ENCODE measurements at places on chromosomes 7 and 10.

GRCh38 chr10:48533540-48533939 lies 71.3 kb downstream of the ARHGAP22 start:
- DNase-seq: no peak

DNA sequence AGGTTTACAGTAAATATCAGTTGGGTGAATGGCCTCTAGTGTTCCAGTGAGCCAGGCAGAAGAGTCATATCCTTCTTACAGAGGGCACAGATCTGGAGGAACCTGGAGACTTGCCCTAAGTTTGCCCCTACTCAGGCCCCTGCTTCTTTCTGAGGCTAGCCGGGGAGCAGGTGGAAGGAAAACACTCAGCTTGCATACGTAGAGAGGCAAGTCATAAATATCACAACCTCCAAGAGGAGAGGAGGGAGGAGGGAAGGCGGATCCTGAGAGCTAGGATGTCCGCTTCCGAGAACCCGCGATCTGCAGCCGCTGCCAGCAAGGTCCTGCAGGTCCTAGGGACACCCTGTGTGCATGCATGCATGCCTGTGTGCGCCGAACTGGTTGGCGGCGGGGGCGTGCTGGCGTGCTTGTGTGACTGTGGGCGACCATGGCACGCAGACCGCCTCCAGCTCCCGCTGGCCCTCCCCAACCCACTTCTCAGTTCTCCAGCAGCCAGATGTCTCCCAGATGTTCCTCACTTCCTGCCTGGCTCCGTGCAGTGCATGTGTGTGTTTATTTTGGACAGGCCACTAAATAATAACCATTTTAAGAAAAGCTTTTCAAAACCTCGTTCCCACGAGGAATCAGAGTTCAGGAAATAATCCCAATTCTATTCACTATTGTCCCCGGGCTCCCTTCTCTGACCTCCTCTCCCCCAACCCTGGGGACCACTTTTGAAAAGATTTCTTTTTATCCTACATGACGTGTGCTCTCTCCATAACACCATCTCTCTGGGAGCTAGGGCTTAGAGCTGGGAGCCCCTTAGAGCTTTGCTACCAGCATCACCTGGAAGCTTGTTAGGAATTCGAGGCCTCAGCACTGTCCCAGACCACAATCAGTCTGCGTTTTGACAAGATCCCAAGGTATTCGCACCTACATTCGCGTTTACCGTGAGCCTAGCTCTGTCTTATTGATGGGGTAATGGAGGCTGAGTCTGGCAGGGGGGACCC lies 32.4 kb downstream of the UNC5B start:
- DNase-seq: no peak

- DNase-seq: no peak
Measured at GRCh38 chr10:55141892-55142291, 340.9 kb upstream of the PCDH15 start.

DNA sequence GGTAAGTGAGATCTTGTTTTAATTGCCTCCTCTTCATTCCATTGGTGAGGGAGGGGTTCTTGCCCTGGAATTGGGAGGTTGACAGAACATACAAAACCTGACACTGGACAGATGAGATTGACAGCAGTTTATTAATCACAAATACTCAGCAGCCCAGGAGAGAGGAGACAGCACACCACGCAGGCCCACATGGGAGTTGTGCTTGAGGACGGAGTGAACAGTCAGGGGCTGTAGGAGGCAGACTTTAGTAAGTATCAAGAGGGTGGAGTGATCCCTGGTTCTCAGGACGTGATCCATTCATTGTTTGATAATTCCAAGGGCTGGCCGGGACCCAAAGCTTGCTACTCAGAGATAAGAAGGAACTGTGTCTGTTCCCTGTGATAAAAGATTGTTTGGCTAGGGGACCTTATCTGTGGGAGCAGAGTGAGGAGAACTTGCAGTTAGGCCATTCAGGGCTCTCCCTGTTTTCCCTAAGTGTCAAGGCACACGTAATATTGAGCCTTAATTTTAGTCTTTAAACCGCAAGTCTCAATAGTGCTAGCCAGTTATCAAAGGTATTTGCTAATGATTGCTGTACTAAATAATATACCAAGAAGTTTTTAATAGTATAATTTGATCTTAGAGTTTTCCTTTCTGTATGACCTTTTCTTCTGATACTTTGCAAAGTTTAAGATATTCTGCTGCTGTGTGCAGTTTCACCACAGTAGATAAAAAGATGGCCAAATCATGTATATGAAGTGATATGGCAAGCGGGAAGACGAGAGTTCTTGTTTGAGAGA lies 14.5 kb downstream of the CAPZA2 start:
- DNase-seq: no peak

DNA sequence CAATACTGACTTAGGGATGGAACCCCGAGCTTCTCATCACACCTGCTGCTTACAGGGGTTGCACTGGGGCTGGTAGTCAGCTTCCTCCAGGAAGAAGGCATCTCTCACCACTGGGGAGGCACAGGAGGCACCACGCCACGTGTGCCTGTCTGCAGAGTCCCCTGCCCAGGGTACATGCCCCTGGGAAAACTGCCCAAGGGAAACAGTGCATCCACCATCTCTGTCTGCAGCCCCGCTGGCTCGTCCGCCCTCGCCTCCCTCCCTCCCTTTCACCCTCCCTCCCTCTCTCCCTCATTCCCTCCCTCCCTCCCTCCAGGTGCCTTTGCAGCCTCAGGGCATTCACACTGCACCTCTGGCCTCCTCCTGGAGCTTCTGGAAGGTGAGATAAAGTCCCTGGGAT lies 101.1 kb downstream of the PTPRE start:
- DNase-seq: no peak

DNA sequence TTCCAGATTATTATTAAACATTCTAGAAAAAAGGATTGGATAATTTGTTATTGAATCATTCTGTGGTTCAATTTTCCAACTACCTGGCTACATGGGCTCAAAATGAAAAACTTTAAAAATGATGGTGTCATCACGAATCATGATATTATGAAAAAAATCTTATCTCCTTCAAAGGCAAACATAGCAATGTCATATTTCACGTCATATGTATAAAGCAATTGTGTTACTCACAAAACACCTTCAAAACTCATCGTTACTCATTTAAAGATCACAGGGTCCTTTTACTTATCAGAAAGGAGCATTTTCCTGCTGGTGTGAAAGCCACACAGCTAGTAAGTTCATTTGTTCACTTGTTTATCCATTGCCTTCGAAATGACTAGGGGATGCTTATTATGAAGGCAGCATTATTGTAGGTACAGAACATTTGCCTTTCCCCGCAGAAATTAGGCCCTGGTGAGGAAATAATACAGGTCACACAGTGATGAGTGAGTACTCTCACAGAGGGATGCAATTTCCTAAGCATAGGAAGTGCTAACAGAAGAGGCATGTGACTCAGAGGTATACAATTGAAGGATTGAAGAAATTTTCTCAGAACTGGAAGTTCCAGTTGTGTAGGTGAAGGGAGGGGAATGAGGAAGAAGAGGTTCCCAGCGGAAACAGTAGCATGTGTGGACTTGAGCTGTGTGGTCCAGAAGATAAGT lies 478.7 kb downstream of the INHBA start:
- DNase-seq: no peak

GRCh38 chr10:77320971-77321471 lies 316.6 kb downstream of the KCNMA1 start:
- no peak for DNase-seq
